ENCODE measurements at places on chromosomes 11 and 22. TPM values are rescaled to one million over a fixed set of nuclear protein-coding genes. Genes with fewer than 3 reads are reported as not detected.

Gene ASCL2
- total RNA-seq, result not detected

Gene ELF5
- total RNA-seq, result 0.12 TPM

Gene CST6
- not detected for total RNA-seq

Gene TMEM86A
- 0.25 TPM for total RNA-seq

Gene NAALAD2
- 5.6 TPM for total RNA-seq

Gene CALCA
- not detected for total RNA-seq

Gene CD82
- 22.2 TPM for total RNA-seq

Gene GGT1
- total RNA-seq, result 1.8 TPM

Gene ACR
- not detected for total RNA-seq

Gene SYT13
- not detected for total RNA-seq
